ENCODE measurements at places on chromosomes 7 and 10. TPM values are rescaled to one million over a fixed set of nuclear protein-coding genes. Genes with fewer than 3 reads are reported as not detected.

The SMO gene
- polyA plus RNA-seq = 0.52 TPM

The ACHE gene
- polyA plus RNA-seq = 23.8 TPM

The VWA2 gene
- polyA plus RNA-seq = not detected

The NKX6-2 gene
- not detected for polyA plus RNA-seq

The GIMAP8 gene
- 7.8 TPM for polyA plus RNA-seq

The SLC26A5 gene
- not detected for polyA plus RNA-seq

The C10orf105 gene
- 0.01 TPM for polyA plus RNA-seq

DNA sequence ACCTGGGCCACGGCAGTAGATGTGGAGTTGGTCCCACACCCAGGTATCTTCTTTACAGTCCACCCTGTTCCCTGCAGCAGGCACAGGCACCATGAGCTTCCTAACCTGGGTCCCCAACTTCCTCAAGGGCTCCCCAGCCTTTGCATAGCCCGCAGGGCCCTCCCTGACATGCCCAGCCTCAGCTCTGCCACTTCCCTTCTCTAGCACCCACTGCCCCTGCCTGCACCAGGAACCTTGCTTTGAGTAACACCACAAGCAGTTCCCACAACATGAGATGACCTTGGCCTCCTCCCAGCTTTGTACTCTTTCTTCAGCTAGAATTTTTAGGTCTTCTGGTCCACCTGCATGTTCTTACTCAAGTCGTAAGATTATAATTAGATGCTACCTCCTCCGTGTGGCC lies 92.2 kb upstream of the ZPBP start:
- no peak overlapping the region for H3K4me3 ChIP-seq
- no peaks in the 10 kb centered on the region for H3K36me3 ChIP-seq
- no peak overlapping the region for H3K27ac ChIP-seq
- no peaks in the 10 kb centered on the region for H3K4me1 ChIP-seq
- DNase-seq = no peak
- no peaks in the 10 kb centered on the region for H3K27me3 ChIP-seq

DNA sequence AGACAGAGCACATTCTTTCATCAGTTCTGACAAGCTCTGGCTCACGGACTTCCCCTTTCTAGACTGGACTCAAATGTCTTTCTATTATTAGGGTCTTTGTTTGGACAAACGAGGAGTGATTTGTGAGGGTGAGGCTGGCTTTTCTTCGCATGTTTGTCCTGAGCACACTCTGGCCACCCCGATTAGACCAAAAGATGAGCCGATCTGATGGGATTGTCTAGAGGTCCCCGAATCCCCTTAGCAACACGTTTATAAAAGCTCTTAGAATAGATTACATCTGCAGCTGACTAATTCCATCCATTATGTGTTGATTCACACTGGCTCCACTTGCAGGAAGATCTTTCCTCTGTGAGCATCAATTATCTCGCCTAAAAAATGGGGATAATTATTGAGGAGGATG lies 675.4 kb upstream of the AUTS2 start:
- H3K4me1 ChIP-seq = no peaks in the 10 kb centered on the region
- no peaks in the 10 kb centered on the region for H3K36me3 ChIP-seq
- H3K4me3 ChIP-seq = no peak overlapping the region
- DNase-seq = no peak
- H3K27me3 ChIP-seq = peaks cover 4% of the 10 kb centered on the region

DNA sequence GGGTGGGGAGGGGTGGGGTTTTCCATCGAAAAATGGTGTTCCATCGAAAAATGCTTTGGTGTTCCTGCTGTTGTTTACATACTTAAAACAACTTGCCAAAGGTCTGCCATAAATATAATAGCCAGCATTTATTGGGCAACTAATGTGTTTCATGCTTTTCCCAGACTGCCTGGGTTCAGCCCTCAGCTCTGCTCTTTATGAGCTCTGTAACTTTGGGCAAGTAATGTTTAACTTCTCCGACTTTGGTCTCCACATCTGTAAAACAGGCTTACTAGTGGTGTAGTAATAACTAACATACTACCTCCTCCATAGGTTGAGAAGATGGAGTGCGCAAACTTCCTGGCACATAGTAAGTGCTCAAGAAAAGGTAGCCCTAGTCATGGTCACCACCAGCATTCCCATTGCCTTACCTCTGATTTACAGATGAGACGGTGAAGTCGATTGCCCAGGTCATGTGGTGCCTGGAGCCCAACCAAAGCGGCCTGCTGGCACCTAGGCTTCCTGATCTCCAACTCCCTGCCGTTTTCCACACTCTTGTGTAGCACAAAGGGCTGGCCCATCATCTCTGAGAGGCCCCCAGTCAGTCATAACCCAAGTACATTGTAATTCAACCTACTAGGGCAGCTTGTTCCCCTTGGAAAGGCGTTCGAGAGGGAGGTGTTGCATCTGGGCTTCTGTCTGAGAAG lies 8.9 kb downstream of the ZMIZ1 start:
- H3K36me3 ChIP-seq = no peaks in the 10 kb centered on the region
- H3K4me1 ChIP-seq = peaks cover 91% of the 10 kb centered on the region
- no peak for DNase-seq
- no peak overlapping the region for H3K27ac ChIP-seq

DNA sequence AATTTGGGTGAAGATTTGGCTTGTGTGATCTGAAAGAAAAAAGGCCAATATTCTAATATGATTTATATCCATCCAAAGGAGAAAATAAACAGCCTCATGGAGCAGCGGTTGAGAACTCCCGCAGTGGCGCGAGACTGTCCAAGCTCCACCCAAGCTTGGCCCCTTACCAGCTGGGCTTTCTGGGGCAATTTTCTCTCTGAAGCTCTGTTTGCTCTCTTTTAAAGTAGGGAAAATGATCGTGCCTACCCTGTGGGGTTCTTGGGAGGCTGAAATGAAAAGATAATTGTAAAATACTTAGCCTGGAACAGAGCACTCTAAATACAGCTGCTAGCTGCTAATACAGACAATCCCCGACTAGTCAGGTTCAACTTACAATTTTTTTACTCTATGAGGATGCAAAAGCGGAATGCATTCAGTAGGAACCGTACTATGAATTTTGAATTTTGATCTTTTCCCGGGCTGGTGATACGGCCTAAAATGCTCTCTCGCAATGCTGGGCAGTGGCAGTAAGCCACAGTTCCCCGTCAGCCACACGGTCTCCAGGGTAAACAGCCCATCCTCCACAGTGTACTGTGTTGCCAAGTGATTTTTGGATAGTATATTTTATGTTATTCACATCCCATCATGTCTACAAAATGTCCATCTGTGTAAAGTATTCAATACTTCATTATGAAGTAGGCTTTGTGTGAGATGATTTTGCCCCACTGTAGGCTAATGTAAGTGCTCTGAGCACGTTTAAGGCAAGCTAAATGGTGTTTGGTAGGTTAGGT lies 137.7 kb downstream of the CHN2 start:
- H3K36me3 ChIP-seq = no peaks in the 10 kb centered on the region
- no peaks in the 10 kb centered on the region for H3K27me3 ChIP-seq
- no peaks in the 10 kb centered on the region for H3K4me1 ChIP-seq
- H3K4me3 ChIP-seq = no peak overlapping the region
- H3K27ac ChIP-seq = no peak overlapping the region

- H3K4me1 ChIP-seq = no peaks in the 10 kb centered on the region
- H3K27me3 ChIP-seq = peaks cover 2% of the 10 kb centered on the region
- no peak for DNase-seq
- no peak overlapping the region for H3K27ac ChIP-seq
Observed at GRCh38 chr10:30527623-30528428, 93.8 kb downstream of the MAP3K8 start.

DNA sequence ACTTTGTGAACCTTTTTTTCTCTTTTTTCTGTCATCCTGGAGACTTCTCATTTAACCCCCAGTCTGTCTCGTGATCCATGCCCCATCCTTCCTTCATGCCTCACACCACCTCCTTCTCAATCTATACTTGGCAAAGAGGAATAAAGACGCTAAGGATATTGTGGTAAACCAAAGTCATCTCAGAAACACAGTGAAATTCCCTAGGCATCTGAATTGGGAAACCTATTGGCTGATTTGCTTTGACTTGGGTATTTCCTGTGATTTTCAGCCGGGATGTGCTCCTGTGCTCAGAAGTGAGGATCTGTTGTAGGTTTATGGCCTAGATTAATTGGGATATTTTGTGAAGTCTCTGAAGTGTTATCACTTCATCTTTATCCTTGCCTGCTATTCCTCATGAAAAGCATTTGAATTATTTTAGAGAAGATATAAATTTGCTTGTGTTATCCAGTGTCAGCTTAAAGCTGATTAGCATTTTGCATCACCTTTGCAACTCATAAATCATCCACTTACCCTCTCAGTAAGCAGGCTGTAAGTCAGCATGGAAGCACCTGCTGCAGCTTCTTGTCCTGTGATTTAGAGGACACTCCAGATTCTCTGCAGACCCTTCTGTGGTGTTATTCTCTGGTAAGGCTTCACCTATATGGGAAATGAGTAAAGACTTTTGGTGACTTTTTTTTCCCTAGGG lies 138.0 kb downstream of the AUTS2 start:
- peaks cover 30% of the 10 kb centered on the region for H3K4me1 ChIP-seq
- H3K27me3 ChIP-seq = no peaks in the 10 kb centered on the region
- no peak for DNase-seq
- H3K27ac ChIP-seq = no peak overlapping the region

DNA sequence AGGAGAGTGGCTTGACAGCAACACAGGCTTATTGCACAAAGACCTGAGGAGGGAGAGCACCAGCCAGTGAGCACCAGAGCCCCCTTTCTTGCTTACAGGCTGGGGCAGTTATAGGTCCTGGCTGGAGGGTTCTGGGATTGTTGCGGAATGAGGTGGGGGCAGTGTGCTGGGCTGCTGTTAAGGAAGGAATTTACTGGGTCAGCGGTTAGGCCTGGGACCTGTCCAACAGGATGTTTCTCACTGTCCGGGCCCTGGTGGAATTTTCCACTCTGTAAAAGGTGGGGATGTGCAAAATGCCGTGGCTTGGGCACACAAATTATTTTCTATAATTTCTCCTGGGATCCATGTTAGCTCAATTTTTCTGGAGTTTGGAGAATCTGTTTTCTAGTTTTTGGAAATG lies 757.3 kb downstream of the TYW1 start:
- no peaks in the 10 kb centered on the region for H3K4me1 ChIP-seq
- no peak for DNase-seq
- H3K27ac ChIP-seq = no peak overlapping the region
- no peaks in the 10 kb centered on the region for H3K36me3 ChIP-seq
- no peaks in the 10 kb centered on the region for H3K27me3 ChIP-seq

GRCh38 chr7:143422033-143422432 lies 13.4 kb upstream of the EPHA1 start:
- no peaks in the 10 kb centered on the region for H3K27me3 ChIP-seq
- no peaks in the 10 kb centered on the region for H3K4me1 ChIP-seq
- no peak overlapping the region for H3K27ac ChIP-seq
- DNase-seq = no peak
- no peaks in the 10 kb centered on the region for H3K36me3 ChIP-seq

DNA sequence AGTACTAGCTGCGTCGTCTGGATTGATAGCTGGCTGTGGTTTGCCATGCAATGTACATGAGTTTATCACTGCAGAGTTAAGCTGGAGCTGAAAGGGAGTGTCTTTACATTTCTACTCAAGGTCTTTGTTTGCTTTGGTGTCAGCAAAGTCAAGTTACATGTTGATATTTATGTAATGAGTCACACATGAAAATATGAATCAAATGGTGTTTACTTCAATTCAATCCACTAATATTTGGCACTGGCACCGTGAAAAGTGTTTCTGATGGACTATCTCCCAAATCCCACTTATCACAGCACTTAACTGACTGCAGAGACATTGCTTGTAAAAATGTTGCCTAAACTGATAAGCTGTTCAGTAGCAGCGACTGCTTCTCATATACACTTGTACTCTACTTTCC lies 395.9 kb downstream of the TFEC start:
- H3K4me3 ChIP-seq = no peak overlapping the region
- H3K36me3 ChIP-seq = no peaks in the 10 kb centered on the region

DNA sequence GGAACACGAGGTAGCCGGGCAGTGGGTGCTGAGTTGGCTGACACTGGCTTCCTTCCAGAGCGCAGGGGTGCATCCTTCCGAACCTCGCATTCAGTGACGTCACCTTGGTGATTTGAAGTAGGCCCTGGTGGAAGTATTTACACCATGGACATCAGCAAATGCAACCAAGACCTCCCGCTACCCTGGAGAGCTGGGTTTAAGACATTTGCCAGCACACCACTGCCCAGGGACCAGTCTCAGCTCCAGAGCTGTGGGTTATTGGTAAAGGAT lies 106.4 kb upstream of the GPR26 start:
- H3K4me3 ChIP-seq = no peak overlapping the region
- H3K27me3 ChIP-seq = no peaks in the 10 kb centered on the region
- no peaks in the 10 kb centered on the region for H3K4me1 ChIP-seq
- no peak for DNase-seq

DNA sequence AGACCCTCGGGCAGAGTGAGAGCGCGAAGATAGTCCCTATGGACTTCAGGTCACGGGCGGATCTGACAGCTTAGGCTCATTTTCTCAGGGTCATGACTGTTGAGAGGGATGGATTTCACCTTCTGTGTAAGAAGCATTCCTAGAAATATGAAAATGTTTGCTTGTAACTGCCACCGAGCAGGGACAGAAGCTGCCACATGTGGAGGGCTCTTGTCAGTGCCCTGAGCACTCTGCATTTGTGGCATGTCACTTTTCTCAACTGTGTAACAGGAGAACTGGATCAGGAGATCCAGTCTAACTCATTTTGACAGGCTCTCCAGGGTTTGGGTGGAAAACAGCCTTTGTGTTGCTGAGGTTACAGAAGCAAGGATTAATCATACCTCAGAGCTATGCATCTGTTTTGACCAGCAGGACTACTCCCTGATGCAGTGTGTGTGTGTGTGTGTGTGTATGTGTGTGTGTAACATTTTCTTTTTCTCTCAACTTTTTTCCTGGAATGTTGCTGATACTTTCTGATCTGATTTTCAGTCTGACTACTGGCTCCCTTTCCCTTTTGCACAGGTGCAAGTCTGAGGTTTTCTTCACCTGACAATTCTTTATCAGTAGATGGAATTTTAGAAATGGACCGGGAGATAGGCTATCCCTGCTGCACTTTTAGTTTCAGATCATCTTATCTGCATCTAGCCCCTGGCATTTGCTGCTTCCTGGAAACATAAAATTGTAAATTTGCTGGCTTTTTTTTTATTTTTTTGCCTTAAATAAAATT lies 183.3 kb downstream of the STK31 start:
- no peak overlapping the region for H3K4me3 ChIP-seq
- H3K27ac ChIP-seq = no peak overlapping the region
- no peak for DNase-seq
- H3K36me3 ChIP-seq = no peaks in the 10 kb centered on the region

- no peaks in the 10 kb centered on the region for H3K36me3 ChIP-seq
- no peak overlapping the region for H3K4me3 ChIP-seq
- no peaks in the 10 kb centered on the region for H3K27me3 ChIP-seq
- H3K27ac ChIP-seq = no peak overlapping the region
Observed at GRCh38 chr7:9978106-9979064, 995.3 kb upstream of the PHF14 start.

DNA sequence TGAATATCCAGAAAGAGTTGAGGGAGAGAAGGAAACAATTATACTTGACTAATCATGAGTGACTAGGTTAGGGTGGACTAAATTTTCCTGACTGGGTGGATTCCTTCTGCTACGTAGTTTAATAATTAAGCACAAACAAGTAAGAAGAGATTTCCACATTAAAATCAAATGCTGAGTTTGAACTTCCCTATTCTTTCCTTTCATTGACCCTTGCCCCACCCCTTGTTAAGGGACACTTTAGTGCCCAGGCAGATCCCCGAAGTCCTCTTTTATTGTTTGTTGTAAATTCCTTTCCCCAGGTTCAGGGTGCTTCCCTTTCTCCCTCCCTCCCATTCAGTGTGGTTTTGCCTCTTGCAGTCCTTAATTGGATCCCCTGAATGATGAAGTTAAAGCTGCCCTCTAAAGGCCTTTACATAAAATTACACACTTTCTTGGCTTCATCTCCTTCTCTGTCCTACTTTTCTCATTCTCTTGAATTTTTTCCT lies 8.8 kb upstream of the SPAM1 start:
- H3K4me3 ChIP-seq = no peak overlapping the region
- no peak overlapping the region for H3K27ac ChIP-seq
- H3K36me3 ChIP-seq = no peaks in the 10 kb centered on the region
- no peaks in the 10 kb centered on the region for H3K27me3 ChIP-seq
- no peaks in the 10 kb centered on the region for H3K4me1 ChIP-seq
